Neural progenitor cell (in vitro differentiated cells): ENCODE measurements at places on chromosomes 11 and 22.

DNA sequence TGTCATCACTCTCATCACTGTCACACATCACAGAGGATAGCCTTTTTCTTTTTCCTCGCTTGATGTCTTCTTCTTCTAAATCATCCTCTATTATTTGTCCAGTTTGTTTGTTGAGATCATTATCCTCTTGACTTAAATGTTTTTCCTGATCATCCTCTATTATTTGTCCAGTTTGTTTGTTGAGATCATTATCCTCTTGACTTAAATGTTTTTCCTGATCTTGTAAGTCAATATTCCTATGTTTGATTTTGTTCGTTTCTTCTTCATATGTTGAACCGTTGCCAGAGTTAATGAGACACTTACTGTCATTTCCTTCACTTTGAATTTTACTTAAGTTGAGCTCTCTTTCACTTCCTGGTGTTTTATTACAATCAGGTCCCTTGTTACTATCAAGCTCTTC is 5.6 kb downstream of the CCDC82 start:
- DNase-seq = no peak

GRCh38 chr11:88384004-88384668 is 46.6 kb upstream of the CTSC start:
- DNase-seq = no peak

DNA sequence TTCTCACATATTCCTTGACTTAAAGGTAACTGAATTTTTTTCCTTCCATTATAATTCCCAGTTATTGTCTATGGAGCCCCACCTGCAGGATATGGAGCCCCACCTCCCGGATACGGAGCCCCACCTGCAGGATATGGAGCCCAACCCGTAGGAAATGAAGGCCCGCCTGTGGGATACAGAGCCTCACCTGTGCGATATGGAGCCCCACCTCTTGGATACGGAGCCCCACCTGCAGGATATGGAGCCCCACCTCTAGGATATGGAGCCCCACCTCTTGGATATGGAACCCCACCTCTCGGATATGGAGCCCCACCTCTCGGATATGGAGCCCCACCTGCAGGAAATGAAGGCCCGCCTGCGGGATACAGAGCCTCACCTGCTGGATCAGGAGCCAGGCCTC is 28.1 kb downstream of the WBP2NL start:
- DNase-seq = no peak

GRCh38 chr22:46551996-46552395 is 14.6 kb upstream of the CELSR1 start:
- no peak for DNase-seq

DNA sequence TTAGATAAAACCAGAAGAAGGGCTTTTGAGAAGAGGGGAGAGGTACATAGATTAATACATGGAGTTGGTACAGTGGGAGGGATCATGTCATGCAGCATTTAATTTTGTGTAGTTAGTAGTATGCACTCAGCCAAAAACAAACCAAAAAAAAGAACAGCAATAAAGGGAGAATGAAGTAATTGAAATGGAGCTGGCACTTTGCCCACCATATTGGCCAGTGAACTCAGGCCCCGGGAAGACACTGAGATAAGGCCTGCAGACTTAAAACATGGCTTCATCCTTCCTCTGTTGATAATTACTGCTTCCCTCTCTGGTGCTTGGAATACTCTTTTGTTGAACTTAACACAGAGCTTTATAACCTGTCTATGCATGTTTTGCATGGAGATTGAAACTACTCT is 3.1 kb downstream of the PANX1 start:
- DNase-seq = no peak

- no peak for DNase-seq
Observed at GRCh38 chr11:15714641-15715399, 600.1 kb downstream of the INSC start.

DNA sequence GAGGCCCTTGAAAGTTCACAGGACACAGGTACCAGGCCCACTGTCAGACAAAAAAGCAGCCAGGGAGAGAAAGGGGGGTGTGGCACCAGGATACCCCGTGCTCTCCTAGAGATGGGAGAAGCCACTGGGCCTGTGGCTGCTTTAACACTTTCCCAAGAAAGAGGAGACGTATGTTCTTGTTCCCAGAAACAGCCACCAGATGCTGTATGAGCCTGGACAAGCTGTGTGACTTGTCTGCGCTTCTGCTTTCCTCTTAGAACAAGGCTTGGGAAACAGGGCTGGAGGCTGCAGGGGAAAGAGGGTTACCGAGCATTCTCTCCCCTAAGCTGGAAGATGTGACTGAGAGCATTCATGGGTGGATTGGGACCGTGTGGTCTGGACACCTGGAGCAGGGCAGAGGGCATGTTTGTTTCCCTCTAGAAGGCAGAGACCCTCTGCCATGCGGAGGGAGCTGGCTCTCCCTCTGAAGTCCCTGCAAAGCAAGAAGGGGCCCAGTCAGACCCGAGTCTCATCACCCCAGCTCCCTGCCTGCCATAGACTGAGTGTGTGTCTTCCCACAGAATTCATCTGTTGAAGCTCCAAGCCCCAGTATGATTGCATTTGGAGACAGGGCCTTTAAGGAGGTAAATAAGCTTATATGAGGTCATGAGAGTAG is 74.1 kb downstream of the TRIM29 start:
- no peak for DNase-seq

GRCh38 chr22:22009661-22010060 is 27.1 kb upstream of the TOP3B start:
- no peak for DNase-seq

DNA sequence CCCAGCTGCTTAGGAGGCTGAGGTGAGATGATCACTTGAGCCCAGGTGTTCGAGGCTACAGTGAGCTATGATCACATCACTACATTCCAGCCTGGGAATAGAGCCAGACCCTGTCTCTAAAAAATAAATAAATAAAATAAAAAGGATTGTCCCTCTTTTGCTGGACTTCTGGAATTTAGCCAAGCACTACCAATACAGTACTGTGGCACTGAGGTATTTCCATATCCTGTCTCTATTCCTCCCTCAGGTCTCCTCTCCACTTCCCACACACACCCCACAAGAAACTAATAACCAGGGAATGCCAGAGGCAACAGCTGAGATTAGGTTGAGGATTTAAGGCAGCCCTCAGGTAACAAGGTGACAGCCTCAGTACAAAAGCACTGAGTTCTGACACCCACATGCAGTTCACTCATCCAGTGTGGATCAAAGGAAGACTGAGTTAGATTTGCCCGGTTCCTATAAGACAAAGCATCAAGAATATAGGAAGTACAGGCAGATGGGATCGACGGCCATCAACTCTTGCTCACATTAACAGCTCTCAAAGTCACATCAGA is 4.5 kb upstream of the PPP2R1B start:
- DNase-seq = no peak

DNA sequence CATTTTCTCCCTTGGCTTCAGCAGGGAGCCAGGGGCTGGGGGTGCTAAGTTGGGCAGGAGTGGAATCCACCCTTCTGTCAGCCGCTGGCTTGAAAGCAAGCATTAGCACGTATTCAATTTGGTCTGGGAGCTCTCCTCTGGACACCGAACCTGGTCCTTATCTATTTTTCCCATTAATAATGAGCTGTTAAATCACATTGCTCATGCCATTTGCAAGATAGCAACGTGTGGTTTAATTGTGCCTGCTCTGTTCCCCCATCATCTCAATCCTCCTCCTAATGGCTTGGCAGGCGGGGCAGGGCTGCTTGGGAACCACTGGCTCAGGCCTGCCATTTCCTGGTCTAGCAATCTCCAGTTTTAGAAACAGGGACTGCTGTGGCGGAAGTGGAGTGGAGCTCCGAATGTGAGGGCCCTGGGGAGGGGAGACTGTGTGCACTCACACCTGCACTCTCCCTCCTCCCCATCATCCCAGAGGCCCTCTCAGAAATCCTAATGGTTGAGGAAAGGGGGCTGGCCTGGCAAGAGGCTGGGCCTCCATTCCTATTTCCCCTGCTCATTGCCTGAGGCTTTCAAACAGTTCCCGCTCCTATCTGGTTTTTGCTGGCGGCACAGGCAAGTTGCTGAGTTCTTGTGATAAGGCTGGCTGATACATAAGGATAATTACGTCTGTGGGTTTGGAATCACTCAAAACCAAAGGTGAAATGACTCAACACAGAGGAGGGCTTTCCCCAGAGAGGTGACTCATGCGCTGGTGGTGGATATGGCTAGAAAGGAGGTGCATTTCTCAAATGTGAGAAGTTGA is 201.2 kb upstream of the E2F8 start:
- DNase-seq = no peak

- DNase-seq = no peak
Observed at GRCh38 chr22:25407859-25408229, 156.6 kb upstream of the GRK3 start.

DNA sequence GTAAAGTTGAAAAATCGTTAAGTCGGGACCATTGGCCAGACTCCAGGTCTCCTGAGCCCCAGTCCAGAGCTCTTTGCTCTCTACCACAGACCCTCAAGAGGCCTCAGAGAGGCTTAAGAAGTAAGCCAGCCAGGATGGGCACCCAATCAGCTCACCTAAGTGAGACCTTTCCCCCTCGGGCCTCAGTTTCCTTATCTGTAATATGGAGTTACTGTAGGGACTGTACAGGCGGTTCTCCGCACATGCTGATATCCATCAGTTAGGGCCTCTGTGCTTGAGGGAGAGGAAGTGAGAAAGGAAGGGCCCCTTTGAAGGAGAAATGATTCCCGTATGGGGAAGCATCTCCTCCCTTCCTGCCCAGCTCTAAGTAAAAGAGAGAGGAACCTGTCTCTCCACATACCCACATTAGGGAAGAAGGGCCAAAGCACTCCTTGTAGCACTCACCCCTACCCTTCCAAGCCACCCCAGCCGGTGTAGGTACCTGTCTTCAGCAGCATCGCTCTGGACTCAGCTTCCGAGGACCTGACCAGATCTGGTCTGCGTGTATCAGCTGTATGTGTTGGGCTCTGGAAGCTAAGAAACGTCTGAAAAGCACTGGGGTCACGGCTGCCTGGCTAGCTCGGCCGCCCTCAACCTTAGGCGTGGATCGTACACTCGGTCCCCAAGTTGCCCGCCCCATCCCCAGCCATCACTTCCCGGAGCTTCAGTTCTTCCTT is 653 bp downstream of the NAGA start:
- no peak for DNase-seq

DNA sequence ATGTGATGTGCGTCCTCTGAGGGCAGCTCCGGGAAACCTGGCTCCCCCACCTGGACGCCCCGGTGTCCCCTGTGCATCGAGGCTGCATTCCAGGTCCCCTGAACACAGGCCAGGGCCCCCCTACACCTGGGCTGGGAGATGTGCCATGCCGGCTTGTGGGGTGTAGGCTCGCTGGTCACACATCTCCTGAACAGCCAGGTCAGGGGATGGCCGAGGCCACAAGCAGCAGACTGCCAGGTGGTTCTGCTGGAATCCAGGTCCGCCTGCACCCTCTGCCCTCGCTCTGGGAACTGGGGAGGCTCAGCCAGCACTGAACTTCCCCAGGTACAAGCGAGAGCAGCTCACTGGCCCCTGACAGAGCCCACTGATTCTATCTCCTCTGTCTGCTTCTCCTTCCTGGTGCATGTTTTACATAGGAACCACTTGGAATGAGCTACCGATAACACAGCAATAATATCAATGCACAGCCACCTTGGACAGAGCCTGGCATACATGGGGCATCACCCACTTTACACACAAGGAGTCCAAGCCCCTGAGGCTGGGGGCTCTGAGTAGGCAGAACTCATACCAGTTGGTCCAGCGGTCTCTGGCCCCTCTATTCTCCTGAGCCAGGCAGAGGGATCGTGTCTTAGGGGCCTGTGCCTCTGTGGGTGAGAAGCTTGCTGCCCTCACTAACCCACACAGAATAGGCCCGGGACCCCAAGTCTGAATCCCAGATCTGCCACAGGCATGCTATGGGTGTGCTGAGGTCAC is 46.8 kb downstream of the TBX1 start:
- no peak for DNase-seq

DNA sequence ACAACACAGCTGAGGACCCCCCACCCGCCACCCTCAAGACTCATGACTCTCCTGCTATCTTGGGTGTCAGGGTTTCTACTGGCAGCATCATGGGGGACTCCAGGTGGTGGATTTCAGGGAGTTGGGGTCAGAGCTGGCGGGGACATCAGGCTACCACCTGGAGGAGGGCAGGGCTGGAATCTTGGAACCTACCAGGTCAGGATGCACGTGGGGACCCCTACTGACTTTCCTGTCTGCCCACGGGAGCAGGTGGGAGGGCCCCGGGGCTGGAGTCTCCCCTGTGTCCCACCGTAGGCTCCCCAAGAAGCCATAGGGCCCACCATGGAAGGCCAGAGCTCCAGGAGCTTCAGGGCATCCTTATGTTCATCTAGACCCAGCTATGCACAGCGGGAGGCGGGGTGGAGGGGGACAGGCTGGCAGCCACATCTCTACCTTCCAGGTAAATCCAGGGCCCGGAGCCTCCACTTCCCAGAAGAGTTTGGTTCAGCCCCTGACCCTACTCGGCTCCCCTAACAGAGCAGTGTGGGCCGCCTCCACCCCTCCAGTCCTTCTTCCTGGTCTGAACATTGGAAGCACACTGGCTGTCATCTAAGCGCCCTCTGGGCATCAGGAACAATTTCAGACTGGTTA is 10.0 kb downstream of the SLC37A2 start:
- no peak for DNase-seq

- no peak for DNase-seq
Observed at GRCh38 chr11:15034687-15035267, 38.6 kb upstream of the CALCB start.

- DNase-seq = no peak
Observed at GRCh38 chr22:44473166-44473565, 24.9 kb downstream of the RTL6 start.
